ENCODE measurements at places on chromosomes 5 and 9. TPM values are rescaled to one million over a fixed set of nuclear protein-coding genes. Genes with fewer than 3 reads are reported as not detected.

IFNK gene
- not detected for total RNA-seq

P4HA2 gene
- total RNA-seq, result 35.1 TPM

IFNA21 gene
- total RNA-seq, result not detected

BHMT2 gene
- 7.7 TPM for total RNA-seq

SARDH gene
- 0.22 TPM for total RNA-seq

AFAP1L1 gene
- total RNA-seq, result 219 TPM
